Body of pancreas (tissue), 4 donors: ENCODE measurements at places on chromosomes 1 and 21.

GRCh38 chr1:208127792-208128529 is 116.2 kb downstream of the PLXNA2 start:
- no peak for DNase-seq

DNA sequence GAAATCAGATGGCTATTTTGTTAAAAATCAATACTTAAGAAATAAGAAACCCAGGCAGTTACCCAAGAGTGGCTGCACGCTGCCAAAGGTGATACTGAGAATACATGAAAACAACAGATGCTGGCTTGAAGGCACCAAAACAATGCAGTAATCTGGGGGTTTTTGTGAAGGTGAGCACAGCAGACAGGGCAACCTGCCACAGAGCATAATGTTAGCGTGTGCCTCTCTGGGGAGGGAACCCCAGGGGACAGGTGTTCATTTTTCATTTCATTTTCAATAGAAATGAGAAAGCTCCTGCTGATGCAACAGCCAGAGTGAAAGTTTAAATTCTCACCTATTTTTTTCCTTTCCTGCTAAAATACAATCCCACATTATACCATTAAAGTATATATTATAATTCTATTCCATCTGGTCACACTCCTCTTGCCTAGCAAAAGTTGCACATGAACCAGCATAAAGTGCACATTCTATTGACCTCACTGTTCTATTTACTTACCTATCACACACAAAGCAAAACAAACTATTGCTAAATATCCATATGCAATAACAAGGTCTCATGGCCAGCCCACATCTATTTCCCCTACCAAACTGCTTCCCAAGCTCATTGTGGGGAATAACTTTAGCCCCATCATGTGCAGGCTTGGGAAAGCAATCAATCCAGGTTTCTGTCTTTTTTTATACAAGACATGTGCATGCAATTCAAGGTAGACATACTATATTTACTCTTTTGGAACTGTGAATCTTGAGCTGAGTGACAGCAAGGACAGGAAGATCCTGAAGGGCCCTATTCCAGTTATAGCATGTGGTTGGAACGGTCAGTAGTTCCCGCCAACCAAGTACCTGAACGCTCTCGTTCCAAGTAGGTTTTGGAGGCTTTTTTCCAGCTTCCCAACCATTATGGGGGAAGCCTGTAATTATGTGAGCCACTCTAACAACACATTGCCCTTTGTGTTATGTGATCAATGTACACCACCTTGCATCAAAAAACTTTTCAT is 173.6 kb downstream of the RERE start:
- DNase-seq: peak; percentile 48

DNA sequence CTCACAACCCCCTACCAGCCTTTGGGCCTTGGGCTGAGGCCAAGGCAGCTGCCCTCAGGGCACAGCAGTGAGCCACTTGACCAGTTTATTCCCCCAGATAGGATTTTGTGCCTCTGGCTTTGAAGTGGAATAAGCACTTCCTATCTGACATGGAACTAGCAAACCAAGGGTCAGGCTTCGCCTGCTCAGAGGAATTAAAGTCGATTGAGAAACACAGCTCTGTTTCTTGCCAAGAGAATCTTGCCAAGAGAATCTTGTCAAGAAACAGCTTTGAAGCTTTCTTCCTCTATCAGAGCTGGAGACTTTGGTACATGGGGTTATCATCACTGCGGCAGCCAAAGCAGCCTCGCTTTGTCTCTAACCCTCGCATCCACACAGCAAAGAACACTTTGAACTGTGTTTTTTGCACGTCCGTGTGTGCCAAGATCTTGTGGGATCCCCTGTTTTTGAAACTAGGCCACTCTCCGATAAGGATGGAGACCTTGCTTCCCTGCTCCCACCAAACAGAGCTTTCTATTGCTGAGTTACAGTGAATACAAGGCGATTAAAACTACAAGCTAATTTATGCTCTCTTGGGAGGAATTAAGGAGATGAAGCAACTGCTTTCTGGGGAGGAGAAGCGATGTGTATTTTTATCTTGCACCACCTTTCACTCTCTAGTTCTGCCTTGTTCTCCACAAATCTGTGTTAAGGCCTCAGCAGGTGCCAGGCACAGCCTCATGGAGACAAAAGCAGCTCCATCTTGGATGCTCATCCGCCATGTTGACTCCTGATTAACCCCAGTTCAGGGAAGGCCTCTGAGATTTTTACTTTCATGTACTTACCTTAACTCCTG is 67.3 kb downstream of the RHOU start:
- no peak for DNase-seq

DNA sequence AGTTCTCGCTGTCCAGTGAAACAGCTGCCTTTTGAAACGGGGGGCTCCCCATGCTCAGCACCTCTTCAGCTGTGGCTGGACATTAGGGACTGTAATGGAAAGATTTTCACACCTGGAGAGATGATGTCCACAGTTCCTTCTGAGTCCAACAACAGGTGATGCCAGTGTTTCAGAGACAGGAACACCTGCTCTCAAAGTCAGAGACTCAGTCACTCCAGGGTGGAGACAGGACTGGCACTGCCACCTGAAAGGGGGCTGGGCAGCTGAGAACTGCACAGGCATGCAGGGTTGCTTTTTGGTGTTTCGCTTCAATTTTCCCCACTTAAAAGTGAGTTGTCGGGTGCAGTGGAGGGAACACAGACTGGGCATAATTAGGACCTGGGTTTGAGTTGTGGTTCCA is 124.8 kb downstream of the GALNT2 start:
- DNase-seq: no peak

DNA sequence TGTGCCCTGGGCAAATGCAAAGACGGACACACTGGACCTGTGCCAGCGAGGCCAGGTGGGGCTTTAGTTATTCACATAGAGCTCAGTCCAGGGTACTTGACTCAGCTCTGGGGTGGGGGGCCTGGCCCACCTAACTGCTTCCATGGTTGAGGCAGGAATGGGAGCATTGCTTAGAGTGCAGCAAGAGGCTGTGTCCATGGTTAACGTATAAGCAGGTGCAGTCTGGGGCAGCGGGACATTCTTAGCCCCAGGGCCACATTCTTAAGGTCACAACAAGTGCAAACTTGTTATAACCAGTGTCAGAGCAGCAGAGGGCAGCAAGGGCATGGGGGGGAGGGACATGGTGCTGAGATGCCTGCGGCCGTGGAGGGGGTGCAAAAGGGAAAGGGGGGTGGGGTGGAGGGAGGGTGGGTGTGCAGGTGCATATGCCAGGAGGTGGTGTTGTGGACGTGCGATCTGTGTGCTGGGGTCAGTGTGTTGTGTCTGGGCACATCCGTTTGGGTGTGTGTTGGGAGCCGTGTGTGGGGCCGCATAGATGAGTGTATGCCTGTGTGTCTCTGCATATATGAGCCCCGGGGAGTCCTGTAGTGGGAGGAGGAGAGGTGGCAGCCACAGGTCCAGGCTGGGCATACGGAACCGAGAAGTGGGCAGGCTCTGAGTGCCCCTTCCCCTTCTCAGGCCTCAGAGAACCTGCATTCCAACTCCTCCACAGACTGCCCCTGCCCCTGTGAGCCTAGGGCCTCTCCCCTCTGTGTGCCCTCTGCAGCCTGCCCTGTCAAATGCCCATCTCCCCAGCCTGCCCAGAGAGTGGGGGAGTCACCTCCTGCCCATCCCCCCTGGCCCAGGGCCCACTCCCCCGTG is 8.4 kb downstream of the KCNJ10 start:
- DNase-seq: no peak

GRCh38 chr1:40927781-40928180 is 51.7 kb upstream of the CTPS1 start:
- DNase-seq: no peak

DNA sequence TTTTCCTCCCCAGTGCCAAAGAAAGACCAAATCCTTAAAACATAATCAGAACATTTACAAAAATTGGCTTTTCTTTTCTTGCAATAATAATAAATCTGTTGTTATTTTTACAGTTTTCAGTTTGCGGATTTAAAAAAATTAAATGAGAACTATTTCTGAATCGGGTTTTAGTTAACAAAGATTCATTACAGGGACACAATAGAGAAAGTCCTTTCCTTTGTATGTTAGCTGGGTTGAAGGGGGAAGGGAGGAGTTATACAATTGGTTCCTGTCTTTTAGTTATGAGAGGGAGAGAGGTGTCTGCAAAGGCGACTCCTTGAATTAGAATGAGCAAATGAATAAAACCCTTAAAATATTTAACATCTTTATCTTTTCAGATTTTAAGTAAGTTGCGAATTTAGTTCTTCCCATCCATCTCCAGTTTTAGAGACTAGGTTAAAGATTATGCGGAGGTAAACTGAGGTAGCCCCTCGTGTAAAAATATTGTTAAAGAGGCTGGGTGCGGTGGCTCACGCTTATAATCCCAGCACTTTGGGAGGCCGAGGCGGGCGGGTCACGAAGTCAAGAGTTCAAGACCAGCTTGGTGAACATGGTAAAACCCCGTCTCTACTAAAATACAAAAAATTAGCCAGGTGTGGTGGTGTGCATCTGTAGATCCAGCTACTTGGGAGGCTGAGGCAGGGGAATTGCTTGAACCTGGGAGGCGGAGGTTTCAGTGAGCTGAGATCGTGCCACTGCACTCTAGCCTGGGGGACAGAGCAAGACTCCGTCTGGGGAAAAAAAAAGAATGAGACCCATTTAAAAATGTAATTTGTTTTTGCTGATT is 3.9 kb downstream of the SPEN start:
- no peak for DNase-seq

DNA sequence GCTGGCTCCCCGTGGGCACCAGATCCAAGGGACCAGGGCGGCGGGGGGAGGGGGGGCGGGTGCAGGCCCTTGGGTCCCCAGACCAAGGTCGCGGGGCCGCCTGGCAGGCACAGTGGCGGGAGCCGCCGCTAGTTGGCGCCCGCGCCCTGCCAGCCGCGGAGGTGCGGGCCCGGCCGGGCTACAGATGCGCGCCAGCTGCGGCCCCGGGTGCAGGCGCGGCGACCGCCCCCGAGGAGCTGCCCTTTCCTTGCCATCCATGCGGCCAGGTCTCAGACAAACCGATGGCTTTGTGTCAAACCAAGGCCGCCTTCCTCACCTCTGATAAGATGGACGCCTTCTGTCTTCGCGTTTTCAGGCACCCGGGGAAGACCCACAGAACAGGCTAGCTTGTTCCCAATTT is 2.2 kb upstream of the RUNX3 start:
- DNase-seq: peak; percentile 47

DNA sequence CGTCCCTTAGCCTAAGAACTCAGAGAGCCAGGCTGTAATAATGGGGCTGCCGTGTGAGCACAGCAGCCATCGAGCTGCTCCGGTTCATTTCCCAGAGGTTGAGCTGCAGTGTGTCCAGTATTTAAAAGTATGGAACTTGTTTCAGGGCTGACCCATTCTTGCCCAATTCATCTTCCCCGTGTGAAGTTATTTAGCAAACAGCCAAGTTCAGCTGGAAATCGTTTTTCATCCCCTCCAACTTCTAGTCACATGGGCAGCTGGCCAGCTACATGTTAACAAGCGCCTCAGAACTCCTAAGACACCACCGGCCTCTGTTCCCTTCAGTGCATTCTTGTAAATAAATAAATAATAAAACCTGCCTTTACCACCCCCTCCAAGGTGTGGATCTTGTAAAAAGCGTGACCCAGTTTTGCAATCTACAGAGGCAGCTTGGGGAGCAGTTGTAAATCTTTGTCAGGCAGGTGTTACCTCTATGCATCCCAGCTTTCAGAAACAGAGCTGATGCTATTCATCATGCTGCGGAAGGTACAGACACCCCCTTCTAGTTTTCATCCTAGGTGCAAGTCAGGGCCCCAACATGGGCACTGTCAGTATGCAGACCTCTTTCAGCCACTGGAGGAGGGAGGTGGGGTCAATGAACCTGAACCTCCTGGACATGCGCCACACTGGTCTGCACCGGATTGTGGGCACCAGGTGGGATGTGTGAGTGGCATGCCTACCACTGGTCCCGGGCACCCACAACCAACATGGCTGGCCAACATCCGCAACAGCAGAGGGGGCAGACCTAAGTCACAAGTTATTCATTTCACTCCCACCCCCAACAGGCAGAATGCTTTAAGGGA is 18.7 kb upstream of the KNCN start:
- DNase-seq: no peak

DNA sequence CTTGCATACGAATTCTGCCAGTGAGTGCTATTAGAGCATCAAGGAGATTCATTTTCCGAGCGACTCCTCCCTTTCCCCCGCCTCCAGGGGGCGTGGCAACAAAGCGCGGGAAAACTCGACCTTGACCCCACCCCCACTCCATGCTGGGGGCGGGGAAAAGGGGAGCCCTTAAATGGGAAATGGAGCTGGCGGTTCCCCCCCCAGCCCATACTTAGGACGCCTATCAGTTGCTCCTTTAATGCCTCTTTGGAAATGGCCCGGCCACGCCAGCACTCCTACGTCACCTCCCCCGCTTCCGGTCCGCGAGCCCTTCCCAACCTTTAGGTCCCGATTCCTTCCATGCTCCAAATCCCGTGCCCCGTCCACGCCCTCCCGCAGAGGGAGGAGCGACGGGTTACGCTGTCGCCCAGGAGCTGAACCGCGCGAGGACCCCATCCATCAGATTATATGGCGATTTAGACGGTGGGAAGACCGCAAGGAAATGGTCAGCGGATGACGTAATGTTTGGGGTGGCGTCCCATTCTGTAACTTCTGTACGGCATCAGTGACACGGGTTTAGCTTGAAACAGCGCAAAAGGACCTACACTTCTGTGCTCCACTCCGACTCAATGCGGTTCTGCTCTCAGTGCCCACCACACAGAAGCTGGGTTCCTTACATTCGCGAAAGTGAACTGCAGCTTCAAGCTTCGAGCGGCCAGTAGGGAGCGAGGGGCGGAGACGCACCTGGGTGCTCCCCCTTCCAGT is 702 bp upstream of the ZNF687 start:
- DNase-seq: peak; percentile 98

DNA sequence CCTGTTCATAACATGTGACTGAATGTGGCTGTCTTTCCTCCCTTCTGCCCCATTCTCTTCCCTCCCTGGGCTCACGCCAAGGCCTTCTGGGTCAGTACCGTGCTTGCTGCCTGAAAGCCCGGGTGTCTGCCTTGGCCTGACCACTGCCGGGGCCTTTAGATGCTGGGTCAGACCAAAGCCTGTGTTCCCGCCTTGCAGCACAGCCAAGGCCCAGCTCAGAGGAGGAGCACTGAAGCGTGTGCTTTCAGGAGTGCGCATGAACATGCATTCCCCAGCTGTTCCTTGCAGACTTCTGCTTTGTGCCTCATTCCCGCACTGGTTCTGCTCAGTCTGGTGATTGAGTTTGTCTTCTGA is 27.0 kb upstream of the SARS1 start:
- no peak for DNase-seq

DNA sequence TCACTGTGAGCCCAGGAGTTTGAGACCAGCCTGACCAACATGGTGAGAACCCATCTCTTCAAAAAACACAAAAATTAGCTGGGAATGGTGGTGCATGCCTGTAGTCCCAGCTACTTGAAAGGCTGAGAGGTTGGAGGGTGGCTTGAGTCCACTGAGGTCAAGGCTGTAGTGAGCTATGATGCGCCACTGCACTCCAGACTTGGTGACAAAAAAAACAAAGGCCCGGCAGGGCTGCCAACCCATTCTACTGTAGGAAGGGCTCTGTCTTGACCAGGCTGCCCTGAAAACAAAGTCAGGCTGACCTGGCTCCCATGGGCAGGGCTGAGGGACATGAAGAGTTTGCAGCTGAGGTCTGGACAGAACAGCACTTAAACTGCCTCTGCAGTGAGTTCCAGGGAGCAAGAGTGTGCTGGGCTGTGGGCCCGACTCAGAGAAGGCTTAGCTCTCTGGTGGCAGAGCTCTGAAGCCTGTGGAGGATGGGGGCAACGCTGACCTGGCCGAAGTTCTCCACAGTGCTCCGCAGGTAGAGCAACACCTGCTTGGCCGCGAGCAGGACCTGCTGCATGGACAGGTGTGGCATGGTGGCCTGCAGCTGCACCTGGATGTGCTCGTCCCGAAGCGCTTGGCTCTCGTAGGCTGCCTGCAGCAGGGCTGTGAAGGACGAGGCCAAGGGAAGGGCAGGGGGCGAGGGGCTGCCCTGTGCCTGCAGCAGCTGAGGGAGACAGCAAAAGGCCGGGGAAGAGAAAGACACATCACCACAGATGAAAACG is 42.4 kb downstream of the URB1 start:
- no peak for DNase-seq
